ELF-1 (cell line): ENCODE measurements at places on chromosomes 3 and 15.

DNA sequence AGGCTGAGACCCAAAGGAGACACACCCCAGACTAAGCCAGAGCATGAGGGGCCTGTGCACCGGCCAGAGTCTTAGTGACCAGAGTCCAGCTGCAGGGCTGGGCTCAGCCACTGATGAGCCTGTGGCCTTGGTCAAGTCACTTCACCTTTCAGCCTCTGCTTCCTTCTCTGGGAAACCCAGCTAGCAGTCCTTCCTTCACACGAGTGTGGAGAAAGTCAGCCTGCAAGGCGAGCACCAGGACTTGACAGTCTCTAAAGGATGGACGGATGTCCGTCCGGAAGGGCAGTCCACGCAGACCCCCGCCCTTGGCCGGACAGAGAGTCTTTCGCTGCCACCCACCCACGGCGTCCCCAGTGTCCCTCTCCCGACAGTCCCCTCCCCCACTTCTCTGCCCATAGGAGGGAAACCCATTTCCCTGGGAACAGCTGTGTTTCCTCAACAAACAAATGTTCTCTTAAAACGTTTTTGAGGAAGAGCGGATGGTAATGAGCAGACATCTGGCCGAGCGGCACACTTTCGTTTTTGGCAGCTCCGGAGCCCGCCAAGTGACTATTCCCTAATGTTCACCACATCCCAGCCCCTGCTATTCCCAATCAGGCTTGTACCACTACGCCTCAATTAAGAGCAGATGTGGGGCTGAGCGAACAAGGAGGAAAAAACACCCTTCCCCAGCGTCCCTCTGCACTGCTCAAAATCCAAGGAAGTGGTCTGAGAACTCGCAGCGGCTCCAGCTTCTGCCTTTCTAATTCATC is 129.1 kb upstream of the SMAD3 start:
- no peak for DNase-seq

- no peak for DNase-seq
Observed at GRCh38 chr15:33360886-33361285, 50.1 kb downstream of the RYR3 start.

GRCh38 chr3:122890077-122890719 is 95.3 kb downstream of the SLC49A4 start:
- DNase-seq: peak; percentile 89

DNA sequence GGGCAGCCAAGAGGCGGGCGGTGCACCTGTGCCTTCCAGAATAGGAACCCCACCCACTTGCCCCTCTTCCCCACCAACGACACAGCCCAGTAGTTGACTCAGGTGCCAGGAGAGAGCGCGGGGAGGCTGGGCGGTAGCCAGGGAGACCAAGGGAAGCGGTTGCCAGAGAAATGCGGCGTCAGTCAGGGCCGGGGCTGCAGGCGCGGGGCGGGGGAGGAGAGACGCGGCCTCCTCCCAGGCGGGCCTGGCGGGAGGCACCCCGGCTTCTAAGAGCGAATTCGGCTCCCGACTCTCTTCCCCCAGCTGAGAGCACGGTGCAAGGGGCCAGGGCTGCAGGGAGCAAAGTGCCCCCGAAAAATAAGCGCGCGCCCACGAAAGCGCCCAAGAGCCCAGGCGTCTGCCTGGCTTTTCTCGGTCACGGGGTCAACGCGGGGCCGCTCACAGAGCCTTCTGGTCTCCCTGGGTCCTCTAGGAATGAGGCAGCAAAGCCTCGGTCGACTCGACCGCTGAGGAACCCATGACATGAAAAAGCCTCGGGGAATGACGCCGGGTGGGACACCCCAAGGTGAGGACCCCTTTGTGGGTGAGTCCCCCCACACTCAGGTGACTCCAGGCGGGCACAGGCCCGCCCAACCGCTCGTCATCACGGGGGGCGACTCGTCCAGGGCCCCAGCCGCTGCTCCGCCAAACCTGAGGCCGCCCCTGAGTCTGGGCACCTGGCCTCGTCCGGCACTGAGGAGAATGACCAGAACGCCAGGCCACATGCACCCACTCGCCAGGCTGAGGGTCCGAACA is 716 bp downstream of the CPEB1 start:
- peak; percentile 47 for DNase-seq

- no peak for DNase-seq
Observed at GRCh38 chr3:177136741-177137140, 60.5 kb downstream of the TBL1XR1 start.

DNA sequence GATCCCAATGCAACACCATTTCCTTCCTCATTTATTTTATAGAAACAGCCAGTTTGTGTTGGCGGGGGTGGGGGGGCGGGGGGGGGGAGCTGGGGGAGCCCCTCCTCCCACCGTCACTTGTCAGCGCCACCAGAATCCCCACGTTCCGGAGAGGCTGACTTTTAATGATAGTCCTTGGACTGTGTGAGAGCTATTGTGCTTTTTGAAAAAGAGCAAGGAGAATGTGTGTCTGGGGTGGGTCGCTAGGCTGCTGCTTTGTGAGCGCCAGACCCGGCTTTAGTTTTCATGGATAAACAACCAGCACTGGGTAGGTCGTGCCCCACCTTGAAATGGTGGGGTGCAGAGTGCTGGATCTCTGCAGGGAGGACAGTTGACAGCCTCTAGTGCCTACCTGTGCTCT is 135.0 kb upstream of the ONECUT1 start:
- no peak for DNase-seq

DNA sequence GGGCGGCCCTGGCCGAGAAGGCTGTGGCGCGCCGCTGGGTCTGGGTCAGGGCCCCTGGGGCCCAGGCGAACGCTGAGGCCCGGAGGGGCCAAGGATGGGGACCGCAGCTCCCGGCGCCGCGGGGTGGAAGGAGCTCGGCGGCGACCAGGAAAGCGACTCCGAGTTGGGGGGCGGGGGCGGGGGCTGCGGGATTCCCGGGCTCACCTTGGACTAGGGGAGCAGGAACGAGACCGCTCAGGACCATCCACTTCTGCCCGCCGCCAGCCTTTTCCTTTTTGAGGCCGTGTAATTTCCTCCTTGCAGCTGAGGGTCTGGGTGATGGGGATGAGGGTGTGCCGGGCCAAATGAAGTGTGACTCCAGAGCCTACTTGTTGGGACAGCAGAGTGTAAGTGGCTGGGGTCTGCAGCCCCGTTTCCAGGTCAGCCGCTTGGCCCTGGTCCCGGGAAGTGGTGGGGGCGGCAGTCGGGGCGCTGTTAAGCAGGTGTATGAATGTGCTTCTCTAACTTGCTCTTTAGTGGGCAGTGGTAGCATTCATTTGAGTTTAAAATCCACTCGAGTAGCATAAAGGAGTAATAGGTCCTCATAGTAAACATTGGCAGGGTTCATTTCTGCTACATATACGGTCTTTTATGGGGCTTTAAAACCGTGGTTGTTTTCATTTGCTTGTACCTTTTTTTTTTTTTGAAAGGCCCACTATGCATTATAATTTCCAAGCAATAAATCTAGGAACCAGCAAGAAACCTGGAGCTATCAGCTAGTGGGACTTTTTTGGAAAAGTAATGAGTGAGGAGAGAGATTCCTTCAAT is 717 bp downstream of the PXK start:
- DNase-seq: peak; percentile 46

GRCh38 chr3:128847666-128848370 is 31.6 kb upstream of the ACAD9 start:
- no peak for DNase-seq

DNA sequence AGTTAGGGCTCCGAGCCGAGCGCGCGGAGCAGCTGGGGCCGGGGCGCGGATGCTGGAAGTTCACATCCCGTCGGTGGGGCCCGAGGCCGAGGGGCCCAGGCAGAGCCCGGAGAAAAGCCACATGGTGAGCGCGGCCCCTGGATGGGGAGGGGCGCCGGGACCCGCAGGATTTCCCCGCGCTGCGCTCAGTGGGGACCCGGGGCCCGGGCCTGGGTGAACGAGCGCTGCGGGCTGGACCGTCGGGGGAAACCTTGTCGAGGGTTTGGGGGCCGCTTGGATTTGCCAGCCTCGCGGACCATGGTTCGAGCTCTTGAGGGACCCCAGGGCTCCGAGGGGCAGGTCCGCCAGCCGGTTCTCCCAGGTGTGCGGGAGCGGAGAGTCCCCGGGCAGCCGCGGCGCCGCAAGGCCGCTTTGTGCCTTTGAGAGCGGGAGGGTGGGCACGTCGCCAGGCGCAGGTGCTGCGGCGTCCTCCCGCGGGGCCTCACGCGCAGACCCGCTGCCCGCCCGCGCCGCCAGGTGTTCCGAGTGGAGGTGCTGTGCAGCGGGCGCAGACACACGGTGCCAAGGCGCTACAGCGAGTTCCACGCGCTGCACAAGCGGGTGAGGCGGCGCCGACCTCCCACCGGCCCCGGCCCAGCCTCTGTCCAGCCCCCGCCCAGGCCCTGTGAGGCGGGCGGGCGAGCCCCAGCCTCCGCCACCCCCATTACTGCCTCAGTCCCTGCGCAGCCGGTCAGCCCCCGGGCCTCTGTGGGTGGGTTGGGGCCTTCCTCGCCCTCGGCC is at the start of gene SNX22:
Gene SNX22, plus strand, starts transcription at position 5 of the 780 bp plus-strand sequence. Its CDS starts 45 bp downstream, at position 50.
- DNase-seq: peak; percentile 53
